ENCODE measurements at places on chromosomes 16 and 17.

DNA sequence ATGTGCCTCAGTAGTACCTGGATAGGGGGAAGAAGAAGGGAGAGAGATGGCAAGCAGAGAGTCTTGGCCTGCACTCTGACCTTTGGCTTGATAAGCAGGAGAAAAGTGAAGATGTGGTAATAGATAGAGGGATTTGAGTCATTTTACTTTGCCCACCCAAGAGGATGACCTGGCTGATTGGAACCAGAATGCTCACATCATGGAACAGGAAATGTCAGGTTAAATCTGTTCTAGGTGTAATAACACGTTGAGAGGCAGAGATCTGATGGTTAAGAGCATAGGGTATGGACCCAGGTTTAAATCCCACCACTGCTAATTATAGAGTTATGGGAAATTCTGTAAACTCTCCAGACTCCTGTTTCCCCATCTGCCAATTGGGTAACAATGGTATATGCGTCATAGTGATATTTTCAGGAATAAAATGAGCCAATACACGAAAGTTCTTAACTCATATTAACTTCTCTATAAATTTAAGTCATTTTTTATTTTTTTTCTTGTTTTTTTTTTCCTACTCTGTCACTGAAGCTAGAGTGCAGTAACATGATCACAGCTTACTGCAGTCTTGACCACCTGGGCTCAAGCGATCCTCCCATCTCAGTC is 8.1 kb upstream of the CCL18 start:
- no peak for DNase-seq

DNA sequence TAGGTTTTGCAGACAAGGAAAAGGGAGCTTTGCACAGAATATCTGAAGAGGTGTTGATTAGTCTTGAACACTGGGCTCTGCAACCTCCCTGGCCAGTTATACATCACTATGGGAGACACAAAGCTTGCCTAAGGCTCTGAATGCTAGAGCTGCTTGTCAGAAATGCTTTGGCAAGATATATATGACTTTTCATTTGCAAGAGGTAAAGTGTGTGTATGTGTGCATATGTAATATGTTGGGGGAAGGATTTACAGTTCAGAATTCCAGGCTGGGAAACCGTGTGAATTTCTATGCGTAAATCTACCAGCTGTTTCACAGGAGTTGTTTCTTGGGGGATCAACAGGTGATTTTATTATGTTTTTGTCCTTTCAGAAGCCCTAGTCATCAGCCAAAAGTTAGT is 350.9 kb downstream of the TMEM114 start:
- no peak for DNase-seq

DNA sequence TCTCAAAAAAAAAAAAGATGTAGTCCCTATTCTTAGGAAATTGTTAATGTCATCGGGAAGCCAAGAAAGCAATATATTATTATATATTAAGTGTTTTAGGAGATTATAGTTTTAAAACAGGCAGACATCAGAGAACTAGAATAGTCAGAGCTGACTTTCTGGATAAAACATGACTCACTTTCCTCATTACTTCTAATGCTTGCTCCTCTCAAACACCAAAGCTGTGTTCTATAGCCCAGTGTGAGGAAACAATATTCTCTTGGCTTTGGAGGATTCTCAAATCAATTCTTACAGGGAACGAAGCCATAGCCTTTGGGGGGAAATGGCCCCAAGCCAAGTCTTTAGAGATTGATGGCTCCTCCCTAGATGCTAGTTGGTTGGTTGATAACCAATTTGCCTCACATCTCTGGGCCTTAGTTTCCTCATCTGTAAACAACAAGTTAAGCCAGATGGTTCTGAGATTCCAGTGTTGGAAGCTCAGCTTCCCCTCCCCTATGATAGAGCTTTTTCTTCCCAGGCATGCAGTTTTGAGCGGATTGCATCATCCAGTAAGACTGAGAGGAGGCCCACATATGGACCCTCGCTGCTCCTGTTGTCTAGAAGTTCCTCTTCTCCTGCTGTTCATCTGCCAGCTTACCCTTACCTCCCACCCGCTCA is 12.4 kb downstream of the NMT1 start:
- DNase-seq: peak; percentile 63

- DNase-seq: no peak
These were observed 155.6 kb upstream of the PLCG2 start for GRCh38 chr16:81623365-81624102.

GRCh38 chr16:12740986-12741610 is 62.6 kb downstream of the CPPED1 start:
- DNase-seq: no peak

- DNase-seq: no peak
These were observed 6.4 kb downstream of the SHISA9 start for GRCh38 chr16:12907670-12908233.

DNA sequence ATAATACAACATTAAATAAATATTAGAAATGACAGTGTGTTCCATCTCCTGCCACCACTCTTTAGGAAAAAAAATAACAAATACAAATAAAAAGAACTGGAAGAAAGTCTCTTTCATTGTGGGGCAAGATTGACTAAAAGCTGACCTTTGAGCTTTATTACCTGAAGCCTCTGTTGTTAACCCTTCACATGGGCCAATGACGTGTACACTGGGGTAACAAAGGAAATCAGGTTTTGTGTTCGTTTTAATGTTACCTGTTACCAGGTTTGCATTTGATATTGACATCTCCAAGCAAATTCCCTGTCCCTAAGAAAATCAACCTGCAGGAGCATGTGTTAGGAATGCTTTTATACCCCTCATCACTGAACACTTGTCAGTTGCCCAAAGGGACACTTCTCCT is 39.0 kb downstream of the NLK start:
- DNase-seq: no peak

DNA sequence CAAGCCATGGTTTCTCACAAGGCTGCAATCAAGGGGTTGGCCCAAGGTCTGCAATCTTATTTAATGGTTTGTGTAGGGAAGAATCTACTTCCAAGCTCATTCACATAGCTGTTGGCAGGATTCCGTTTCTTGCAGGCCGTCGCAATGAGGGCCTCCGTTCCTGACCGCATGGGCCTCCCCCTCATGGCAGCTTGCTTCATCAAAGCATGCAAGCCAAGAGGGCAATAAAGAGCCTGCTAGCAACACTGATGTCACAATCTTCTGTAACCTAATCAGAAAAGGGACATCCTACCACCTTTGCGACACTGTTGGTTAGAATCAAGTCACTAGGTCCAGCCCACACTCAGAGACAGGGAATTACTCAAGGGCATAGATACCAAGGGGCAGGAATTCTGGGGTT is 95.5 kb downstream of the CCT6B start:
- DNase-seq: no peak

- DNase-seq: no peak
These were observed 825 bp downstream of the HASPIN start for GRCh38 chr17:3724378-3725077.

DNA sequence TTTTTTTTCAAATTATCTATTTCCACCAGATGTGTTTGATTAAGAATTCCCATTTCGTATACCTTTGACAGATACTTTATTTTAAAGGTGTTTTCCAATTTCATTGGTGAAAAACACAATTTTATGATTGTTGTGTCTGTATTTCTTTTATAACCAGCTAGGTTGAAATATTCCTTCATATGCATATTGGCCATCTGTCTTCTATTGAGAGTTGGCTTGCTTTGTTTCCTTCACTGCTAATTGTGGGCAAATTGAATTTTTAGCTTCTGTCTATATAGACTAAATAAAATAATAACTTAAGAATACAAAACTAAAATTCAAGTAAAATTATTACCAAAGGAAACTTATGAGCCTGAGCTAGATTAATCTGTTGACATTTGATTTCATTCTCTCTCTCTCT is 1.2 kb upstream of the KRTAP3-3 start:
- no peak for DNase-seq

DNA sequence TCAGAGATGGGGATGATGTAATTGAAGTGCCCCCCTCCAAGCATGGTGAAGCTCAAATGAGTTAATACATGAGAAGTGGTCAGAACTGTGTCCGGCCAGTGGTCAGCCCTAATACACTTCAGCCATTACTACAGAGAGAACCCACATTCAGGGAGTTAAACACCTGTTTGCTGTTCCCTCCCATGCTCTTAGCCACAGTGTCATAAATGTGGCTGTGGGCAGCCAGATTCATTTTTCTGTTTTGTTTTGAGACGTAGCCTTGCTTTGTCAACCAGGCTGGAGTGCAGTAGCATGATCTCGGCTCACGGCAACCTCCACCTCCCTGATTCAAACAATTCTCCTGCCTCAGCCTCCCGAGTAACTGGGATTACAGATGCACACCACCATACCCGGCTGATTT is 139.9 kb downstream of the DNAH9 start:
- DNase-seq: no peak

GRCh38 chr17:9932491-9932890 is 27.4 kb upstream of the RCVRN start:
- no peak for DNase-seq

DNA sequence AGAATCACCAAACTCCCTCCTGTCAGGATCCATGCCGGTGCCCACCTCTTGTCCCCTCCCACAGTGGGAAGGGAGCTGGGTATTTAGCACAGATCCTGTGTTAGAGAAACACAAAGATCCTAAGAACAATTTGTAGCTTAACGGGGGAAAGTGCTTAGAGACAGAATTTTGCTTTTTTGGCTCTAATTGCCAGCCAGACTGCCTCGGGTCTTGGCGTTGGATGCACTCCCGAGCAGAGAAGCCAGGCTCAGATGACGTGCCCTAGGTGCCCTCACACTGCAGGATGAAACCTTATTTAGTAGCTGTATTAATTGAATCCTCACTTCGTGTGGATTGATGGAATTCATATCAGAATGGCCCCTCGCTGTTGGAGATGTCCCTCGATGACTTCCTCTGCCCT is 22.5 kb upstream of the MAF start:
- DNase-seq: no peak

DNA sequence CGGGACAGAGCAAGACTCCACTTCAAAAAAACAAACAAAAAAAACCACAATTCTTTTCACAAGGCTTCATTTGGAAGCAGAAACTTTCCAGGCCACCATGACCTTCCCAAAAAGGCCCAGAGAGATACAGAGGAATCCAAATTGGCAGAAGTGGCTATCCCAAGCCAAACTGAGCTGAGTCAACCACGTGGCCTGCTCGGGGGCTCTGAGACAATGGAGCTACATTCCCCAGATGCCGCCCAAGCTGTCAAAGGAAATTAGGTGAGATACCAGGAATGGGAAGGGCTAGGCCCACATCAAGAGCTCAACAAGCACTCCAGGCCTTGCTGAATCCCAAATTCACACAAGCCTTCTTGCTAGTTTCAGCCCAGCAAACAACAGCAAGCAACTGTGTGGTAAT is 5.7 kb upstream of the EXOSC6 start:
- no peak for DNase-seq

- peak; percentile 49 for DNase-seq
These were observed 118.1 kb downstream of the FTO start for GRCh38 chr16:53821957-53822625.

- DNase-seq: no peak
These were observed 159.8 kb upstream of the NOL11 start for GRCh38 chr17:67557921-67558320.

- no peak for DNase-seq
These were observed 85.6 kb downstream of the KCNJ2 start for GRCh38 chr17:70254735-70255460.

- no peak for DNase-seq
These were observed 291.6 kb upstream of the TNRC6C start for GRCh38 chr17:77666881-77667395.

- no peak for DNase-seq
These were observed 534 bp downstream of the GPATCH8 start for GRCh38 chr17:44502598-44503146.

GRCh38 chr16:66741169-66741900 is 10.1 kb downstream of the DYNC1LI2 start:
- peak; percentile 86 for DNase-seq

DNA sequence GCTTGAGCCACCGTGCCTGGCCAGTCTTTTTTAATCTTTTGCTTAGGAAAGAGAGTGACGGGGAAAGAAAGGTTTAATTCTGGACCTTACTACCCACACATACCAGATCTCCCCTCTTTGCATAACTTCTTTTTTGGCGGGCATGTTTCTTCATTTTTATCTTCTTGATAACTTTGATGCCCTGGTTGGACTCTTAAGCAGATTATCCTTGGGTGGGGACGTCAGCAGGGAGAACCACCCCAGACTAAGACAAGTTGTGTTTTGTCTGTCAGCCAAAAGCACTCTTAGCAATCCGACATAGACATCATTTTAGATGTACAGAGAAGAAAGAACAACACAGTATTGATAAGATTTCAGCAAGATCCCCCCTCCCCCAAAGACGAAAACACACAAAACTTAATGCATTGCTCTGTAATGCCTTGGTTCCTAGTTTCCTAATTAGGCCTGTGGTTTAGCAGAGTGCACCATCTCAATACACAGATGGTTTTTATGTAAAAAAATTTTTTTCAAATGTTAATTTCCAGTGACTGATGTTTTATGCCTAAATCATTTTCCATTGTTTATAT is 99.9 kb downstream of the MSI2 start:
- no peak for DNase-seq

DNA sequence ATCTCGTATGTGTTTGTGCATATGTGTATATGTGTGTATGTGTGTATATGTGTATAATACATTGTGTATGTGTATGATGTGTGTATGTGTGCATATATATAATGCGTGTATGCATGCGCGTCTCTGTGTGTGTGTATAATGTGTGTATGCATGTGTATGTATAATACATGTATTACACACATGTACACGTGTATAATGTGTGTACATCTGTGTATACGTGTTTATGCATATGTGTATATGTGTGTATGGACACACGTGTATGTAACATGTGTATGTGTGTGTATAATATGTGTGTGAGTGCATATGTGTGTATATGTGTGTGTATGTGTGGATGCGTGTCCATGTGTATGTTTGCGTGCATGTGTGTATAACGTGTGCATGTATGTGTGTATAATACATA is 433.7 kb upstream of the RBFOX1 start:
- no peak for DNase-seq
